ENCODE measurements at places on chromosomes 13 and 19.

DNA sequence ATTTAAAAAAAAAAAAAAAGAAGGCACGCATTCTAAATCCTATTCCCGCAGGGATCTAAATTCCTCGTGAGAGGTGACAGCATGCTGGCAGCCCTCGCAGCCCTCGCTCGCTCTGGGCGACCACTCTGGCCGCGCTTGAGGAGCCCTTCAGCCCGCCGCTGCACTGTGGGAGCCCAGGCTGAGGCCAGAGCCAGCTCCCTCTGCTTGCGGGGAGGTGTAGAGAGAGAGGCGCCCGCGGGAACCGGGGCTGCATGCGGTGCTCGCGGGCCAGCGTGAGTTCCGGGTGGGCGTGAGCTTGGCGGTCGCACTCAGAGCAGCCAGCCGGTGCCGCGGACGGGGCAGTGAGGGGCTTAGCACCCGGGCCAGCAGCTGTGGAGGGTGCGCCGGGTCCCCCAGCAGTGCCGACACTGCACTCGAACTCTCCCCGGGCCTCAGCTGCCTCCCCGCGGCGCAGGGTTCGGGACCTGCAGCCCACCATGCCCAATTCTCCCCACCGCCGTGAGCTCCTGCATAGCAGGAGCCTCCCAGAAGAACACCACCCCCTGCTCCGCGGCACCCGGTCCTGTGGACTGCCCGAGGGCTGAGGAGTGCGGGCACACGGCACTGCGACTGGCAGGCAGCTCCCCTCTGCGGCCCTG, 553.9 kb downstream of the LMO7 start:
- DNase-seq: no peak

- no peak for DNase-seq
Measured at GRCh38 chr19:28065026-28065425, 1147.9 kb downstream of the UQCRFS1 start.

GRCh38 chr19:5935473-5936291, 21.6 kb downstream of the CAPS start:
- DNase-seq: no peak

DNA sequence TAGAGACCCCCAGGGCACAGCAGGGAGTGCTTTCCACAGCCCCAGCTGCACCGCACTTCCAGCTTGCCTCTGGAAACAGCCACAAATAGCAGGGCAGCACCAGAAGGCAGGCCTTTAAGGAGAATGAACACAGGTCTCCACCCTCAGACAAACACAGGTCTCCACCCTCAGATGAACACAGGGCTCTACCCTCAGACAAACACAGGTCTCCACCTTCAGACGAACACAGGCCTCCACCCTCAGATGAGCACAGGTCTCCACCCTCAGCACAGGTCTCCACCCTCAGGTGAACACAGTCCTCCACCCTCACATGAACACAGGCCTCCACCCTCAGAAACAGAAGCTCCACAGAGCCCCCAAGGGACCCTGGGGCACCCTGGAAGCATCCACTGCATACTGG, 51.7 kb downstream of the C1QTNF9 start:
- DNase-seq: no peak

GRCh38 chr13:24922745-24923591, 159.0 kb downstream of the RNF17 start:
- peak; percentile 99 for DNase-seq

GRCh38 chr19:5665781-5666513, 14.4 kb downstream of the MICOS13 start:
- peak; percentile 8 for DNase-seq

GRCh38 chr19:3785938-3786824, at the start of gene MATK:
TSS of gene MATK (minus strand) at chr19:3786381. CDS start at chr19:3785135, 1,246 bp downstream.
- no peak for DNase-seq

DNA sequence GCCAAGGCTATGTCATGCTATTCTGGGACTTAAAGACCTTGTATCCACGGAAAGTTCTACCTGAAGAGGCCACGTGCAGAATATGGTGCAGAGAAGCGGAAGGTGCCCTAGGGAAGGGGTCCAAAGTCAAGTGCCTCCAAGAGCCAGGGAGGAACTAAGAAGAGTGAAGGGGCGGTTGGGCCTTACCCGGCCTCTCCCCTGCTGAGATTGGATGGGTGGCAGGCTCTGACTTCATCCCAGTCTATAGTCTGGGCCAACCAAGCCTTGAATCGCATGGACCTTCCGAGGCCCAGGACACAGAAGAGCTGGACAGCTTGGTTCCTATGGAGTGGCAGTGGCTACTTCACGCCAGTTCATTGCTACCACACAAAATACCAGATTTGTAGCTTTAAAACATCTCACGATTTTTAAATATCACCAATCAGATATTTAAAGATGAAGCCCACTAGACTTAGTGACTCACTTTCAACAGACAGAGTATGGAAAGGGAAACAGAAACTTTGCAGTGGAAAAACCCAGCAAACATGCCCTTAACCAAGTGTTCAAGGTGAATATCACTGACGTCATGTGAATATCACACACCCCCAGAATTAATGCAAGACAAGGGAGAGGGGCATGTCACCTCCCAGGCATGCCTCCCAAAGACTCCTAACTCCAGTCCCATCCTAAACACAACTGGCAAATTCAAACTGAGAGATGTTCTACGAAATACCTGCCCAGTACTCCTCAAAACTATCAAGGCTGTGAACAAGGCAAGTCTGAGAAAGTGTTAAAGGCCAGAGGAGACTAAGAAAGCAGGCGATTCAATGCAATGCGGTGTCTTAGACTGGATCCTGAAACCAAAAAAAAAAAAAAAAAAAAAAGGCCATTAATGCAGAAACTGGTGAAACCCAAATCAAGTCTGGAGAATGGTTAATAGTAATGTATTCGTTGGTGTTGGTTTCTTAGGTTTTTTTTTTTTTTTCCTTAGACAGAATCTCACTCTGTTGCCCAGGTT, 10.2 kb downstream of the C19orf12 start:
- no peak for DNase-seq

DNA sequence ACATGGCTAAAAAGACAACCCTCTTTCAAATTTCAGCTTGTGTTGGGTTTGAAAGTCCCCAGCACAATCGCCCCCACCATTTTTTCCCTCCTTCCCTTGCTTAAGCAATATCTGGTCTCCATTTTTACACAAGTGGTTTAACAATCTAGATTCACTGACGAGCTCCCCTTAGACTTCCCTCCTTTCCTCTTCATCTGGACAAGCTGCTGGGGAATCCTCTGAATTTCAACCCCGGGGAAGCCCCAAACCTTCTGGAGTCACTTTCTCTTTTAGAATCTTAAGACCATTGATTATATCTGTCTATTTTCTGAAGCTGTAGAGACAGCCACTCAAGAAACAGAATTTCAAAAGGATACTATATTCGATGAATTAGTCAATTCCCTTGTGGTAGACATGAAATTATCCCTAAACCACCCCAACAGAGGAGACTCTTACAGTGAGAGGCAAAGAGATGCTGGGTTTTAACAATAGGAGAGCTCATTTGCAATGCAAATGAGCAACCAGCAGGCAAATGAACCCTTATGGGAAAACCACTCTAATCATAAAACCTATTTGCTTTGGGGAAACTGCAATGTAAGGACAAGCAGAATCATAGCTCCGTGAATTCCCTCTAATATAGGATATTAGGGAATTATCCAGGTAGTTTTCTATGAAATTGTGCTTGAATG, 78.9 kb downstream of the TEX26 start:
- DNase-seq: peak; percentile 97

DNA sequence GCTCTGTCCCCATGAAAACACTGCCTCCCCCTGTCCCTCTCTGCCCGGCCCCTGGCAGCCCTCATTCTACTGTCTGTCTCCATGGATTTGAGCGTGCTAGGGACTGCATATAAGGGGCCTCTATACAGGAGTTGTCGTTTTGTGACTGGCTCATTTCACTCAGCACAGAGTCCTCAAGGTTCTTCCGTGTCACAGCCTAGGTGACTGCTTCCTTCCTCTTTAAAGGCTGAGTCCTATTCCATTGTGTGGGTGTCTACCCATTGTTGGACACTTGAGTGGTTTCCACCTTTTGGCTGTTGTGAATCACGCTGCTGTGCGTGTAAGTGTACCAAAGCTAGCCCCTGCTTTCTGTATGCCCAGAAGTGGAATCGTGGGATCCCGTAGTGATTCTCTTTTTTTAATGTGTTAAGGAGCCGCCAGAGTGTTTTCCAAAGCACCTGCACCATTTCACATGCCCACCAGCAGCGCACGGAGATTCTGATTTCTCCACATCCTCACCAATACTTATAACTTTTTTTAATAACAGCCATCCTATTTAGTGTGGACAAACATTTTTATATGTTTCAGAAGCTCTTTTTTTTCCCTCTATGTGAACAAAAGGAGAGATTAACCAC, 116.7 kb downstream of the COL4A2 start:
- no peak for DNase-seq

DNA sequence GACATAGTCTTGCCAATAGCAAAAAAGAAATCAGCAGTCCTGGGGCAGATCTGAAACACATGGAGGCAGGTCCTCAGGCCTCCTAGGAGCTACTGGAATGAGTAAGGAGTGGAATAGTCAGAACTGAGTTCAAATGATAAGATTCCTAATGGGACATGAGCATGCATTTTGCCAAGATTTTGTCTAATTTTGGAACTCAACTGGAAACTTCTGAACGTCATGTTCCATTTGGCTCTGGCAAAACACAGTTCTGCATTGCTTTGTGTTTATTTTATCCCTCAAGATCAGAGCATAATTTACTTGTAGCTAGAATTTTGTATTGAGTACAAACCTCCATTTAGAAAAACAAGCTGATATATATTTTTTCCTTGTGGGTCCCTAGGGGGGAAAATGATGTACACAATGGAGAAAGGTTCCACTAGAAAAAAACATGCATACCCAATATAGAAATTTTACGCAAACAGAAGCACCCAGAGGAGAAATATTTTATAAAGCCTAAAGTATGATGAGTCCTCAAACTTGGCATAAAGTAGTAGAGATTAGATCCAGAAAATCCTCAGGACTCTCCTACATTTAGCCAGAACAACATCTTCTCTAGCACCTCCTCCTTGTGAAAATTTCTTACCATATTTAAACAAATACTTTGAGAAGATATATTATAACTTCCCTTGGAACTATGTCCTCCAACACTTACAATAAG, 149.0 kb upstream of the SERP2 start:
- DNase-seq: no peak

DNA sequence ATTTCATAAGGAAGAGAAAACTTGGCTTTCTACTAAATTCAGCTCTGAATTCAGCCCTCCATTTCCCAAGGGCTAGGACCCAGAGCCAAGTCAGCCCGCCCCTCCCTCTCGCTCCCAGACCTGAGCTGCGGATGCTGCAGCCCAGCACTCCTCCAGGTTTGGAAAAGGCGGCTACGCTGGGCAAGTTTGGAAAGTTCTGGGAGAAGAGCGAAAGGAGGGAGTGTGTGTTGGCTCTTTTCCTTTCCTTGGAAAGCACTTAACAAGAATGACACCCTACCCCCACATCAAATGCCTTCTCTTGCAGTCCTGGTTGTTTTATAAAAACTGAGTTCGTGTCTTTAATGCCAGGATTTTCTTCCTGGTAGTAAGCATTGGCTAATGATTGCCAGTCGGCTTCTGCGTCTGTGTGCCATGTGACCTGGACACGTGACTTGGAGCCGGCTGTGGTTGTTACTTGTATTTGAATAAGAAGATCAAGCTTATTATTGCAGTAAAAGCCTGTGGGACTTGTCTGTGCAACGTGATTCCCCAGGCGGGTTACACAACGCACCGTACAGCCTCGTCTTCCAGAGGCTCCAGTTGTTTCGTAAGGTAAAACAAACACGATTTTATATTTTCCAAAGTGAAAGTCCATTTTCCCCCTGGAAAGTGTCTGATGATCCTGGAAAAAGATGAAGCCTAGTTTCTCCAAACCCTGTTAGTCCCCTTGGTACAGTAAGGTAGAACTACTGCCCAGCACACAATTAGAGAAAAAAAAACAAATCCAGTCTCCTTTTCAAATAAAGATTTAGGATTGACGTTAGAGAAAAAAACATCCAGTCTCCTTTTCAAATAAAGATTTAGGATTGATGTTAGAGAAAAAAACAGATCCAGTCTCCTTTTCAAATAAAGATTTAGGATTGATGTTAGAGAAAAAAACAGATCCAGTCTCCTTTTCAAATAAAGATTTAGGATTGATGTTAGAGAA, 26.8 kb upstream of the UBE2L5 start:
- DNase-seq: peak; percentile 96

- DNase-seq: peak; percentile 96
Measured at GRCh38 chr13:36999054-36999714, at the start of gene ALG5. TSS of gene ALG5 (minus strand) at chr13:36999340. CDS start at chr13:36999300, 40 bp downstream.

DNA sequence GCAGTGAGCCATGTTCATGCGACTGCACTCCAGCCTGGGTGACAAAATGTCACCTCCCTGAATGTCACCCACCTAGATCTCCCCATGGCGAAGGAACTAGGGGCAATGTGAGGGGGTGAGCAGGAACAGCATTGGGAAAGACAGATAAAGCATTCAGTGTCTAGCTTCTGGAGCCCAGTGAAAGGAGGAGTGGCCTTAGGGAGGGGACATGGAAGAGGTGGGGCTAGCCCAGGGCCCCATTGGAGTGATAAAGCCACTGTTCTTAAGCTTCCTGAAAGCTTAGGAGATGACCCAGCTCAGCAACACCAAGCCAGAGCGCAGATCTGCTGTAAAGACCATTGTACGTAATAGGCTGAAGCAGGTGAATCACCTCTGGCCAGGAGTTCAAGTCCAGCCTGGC, 13.0 kb upstream of the KCNN1 start:
- DNase-seq: no peak

DNA sequence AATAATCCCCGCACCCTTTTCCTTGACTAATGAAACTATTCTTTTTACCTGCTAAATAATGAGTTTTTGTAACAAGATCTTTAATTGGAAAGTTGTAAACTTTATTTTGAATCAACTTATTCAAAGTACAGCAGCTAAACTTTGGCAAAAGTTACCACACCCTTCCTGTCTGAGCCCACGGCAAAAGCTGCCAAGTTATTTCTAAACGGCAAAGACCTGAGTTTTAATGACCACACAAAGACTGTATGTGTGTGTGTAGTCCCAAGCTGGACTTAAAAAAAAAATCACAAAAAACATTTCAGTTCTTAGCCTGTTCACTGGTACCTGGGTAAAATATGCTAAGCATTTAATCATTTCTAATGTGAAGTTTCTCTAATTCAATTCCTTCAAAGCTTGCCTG, 60.7 kb downstream of the ZAR1L start:
- no peak for DNase-seq
